NCI-H526 (cell line): ENCODE measurements at places on chromosomes 2 and 18.
A peak's percentile ranks its signal among the peaks of the same experiment; 100 is the strongest.

DNA sequence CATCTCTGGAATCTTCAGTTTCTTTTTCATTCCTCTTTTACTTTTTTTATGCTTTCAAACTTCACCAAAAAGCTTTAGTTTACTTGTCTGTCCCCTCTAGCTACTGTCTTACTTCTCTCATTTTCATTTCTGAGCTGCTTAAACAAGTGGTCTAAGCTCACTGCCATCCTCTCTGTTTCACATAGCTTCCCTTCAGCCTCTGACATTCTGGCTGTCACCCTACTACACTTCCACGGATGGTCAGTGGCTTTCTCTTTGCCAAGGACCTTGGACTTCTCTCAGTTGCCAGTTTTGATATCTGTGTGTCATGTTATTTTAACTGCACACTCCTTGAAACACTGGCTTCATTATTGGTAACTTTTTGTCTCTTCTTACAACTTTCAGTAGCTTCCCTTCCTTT lies 176.1 kb downstream of the IKZF2 start:
- DNase-seq: no peak

GRCh38 chr2:111032721-111033429 lies 87.8 kb upstream of the BCL2L11 start:
- DNase-seq: no peak

- no peak for DNase-seq
These were observed 21.8 kb downstream of the CFAP210 start for GRCh38 chr2:169672406-169672805.

DNA sequence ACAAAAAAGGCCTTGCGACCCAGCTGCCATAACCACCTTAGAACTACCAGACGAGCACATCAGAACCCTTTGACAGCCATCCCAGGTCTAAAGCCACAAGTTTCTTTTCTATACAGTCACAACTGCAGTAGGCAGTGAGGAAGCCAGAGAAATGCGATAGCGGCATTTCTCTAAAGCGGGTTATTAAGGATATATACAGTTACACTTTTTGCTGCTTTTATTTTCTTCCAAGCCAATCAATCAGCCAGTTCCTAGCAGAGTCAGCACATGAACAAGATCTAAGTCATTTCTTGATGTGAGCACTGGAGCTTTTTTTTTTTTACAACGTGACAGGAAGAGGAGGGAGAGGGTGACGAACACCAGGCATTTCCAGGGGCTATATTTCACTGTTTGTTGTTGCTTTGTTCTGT lies 48.8 kb downstream of the FEZ2 start:
- no peak for DNase-seq

GRCh38 chr2:212548455-212548819 lies 9.8 kb upstream of the ERBB4 start:
- DNase-seq: peak; percentile 58

DNA sequence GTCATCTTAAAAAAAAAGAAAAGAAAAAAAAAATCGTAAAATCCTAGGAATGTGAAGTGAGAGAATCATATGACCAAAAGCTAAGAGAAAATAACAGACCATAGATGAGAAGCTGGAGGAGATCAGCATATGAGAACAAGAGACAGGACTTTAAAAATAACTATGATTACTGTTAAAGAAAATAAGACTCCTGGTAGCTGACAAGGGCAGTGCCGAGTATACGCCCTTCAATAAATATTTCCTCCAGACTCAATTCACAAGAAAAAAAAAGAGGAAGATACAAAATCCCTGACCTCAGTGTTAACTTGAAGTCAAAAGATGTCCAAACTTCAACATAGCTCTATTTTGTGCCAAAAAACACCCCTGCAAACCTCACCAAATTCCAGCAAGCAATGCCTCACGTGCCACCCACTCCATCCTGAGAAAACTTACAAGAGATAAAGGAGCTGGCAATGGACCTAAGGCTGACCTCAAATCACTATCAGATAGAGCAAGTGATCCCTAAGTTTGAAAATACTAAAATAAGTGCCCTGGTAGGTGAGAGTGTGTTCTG lies 817.2 kb downstream of the SOCS6 start:
- no peak for DNase-seq
